HCT116 (cell line): ENCODE measurements at places on chromosomes 1 and 21.

- no peak for DNase-seq
Measured at GRCh38 chr1:5847013-5847659, 145.1 kb downstream of the NPHP4 start.

GRCh38 chr1:51420867-51421627 lies 90.7 kb upstream of the TTC39A start:
- no peak for DNase-seq

DNA sequence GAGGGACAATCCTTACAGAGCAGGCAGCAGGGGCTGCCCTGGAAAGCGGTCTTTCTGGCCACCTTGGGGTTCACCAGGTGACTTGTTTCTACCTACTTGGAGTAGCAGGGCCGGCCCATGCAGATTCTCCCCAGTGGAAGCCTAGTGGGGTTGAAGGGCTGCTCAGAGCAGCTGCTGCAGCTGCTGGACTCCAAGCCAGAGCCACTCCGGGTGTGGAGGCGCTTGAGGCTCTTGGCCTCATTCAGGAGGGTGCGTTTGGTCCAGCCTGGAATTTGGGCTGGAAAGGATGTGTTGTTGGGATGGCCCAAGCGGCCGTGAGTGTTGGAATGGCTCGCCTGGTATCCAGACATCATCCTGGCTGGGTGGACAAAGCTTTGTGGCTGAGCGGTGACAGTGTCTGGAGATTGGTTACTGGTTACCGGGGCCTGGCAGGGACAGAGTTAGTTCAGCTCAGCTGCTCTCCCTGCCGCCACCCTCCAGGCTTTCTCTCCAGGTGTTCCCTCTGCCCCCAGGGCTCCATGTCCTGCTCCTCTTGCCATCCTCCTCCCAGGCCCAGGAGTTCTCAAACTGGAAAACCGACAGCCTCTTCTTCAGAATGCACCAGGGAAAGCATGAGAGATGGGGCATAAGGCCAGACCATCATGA lies 14.2 kb upstream of the HSPG2 start:
- no peak for DNase-seq

GRCh38 chr1:41015897-41016470 lies 5.5 kb downstream of the SLFNL1 start:
- DNase-seq = no peak

DNA sequence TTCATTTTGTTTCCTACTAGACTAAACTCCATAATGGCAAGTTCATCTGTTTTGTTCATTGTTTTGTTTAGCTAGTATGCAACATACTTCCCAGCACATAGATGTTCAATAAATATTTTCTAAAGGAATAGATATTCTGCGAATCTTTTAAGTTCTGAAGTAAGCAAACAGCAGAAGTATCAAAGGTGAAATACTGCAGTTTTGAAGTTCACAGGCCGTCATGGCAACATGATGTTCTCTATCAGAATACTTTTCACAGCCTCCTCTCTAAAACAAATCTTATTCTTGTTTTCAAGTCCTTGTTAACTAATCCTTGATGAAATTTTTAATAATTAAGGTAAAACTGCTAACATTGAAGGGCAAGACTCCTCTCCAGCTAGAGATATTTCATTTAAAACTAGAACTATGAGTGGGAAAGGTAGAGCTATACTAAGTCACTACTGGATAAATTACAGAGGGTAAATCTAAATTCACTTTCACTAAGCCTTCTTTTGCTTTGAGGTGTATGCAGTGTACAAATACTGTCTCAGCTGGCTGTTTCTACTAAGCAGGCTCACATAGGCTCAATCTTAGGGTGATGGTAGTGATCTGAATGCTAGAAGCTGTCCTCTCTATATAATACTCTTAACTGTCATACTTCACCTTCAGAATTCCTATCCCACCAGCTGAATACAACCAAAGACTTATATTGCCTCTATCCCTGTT lies 96.7 kb downstream of the ZZZ3 start:
- DNase-seq = no peak

DNA sequence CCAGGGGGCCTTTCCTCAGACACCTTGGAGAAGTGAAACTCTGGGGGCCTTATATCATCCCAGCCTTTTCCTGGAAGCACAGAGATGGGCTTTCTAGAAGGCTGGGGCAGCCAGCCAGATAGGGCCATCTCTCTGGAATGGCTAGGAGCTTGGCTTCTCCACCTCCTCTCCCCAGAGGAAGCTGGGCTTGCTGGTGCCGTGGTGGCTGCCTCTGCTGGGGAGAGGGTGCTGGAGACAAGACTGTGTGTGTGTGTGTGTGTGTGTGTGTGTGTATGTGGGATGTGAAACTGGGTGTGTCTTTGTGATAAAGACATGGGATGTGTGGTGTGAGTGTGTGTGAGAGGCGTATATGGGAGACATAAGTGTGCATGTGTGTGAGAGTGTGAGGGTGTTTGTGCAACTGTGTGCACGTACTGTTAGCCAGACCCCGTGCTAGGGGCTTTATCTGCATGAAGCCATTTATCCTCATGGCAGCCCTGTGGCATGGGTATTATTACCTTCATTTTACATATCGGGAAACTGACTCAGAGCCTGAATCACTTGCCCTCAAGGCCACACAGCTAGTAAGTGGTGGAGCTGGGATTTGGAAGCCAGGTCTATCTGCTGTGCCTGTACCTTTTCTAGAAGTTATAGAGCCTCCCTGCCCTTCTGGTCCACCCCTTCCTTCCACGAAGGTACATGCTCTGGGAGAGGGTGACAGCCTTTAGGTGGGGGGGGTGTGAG lies 44.2 kb downstream of the PTPRU start:
- no peak for DNase-seq

DNA sequence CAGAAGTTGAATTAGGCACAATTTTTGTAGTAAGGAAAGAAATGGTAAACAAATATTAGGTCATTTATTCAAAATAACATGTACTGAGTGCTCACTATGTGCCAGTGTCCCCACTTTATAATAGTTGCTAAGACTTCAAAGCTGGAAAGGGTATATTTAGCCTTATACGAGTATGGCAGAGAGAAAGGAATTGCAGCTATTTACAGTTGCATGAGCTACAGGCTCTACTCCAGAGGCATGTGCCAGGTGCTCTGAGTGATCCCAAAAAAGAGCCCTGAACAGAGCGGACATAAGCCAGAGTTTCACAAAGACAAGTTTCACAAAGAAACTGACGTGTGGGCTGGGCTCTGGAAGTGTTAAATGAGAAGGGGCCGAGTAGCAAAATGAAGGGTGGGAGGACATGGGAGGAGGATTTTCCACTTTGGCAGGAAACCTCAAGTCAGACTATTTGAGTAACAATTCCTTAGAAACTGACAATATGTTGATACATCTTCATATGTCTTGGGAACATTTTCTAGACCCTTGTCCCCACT lies 40.9 kb downstream of the FASLG start:
- no peak for DNase-seq

DNA sequence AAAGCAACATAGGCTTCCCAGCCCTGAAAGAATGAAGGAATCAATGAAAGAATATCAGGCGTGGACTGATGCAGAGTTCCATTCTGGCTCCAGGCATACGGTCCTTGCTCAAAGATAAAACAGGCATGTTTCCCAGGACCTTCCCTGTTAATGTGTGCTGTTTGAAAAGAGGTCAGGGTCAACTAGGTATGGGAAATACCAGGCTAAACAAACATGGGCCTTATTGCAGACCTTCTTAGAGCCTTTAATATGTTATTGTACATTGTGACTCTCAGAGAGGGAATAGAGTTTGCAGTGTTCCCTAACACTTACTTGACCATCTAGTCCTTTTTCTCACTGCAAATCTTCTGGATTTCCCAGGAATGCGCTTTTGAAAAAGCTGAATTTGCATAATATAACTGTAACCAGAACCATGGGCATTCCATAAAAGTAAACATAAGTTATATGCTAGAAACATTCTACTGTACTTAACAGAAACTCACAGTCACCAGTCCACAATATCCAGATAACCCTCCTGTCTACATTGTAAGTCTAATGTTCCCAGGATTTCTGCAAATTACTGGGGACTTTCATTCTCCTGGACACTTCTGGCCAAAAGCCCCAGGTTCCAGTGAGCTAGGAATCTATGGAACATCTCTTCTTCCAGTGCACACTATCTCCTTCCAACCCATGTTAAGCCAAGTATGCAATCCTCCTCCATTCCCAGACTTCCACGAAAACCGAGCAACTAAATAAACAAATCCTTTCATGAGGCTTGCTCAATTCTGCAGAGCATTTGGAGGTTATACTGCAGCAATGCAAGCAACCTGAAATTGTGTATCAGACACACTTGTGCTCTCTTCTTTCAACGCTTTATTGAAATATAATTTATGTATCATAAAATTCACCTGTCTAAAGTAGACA lies 486.6 kb downstream of the SETD4 start:
- no peak for DNase-seq

GRCh38 chr1:170513138-170513537 lies 18.8 kb upstream of the GORAB start:
- no peak for DNase-seq

- no peak for DNase-seq
Measured at GRCh38 chr1:178682429-178682828, 42.6 kb upstream of the RALGPS2 start.

DNA sequence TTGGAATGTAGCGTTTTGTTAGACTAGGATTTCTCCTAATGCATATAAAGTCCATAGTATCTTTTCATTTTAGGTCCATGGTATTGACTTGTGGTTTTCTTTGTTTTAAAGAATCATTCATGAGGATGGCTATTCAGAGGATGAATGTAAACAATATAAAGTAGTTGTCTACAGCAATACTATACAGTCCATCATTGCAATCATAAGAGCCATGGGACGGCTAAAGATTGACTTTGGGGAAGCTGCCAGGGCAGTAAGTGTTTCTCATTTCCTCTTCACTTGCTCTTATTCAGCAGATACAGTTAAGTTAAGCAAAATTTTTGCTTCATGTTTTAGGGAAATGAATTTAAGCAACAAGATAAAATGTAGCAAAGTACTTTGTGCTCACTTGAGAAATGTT lies 25.4 kb downstream of the GNAI3 start:
- DNase-seq = no peak

DNA sequence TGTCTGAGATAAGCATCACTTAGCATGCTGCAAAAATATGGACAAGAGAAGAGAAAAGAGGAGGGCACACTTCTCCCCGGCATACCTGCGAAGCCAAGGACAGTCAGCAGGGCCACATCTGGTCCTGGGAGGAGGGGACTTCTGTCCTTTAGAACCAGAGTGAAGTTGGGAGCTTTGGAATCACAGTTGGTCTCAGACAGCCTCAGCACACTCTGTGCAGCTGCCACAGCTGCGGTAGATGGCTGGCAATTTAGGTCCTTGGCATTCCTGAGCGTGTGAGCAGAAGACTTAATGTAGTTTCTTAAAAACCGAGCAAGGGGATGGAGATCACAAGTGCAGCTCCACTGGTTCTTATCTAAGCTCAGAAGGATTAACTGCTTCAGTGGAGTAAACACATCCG lies 32.3 kb downstream of the LRRC53 start:
- no peak for DNase-seq
